ENCODE measurements at places on chromosomes 2 and 18.

GRCh38 chr2:102940684-102941083 is 178.9 kb downstream of the TMEM182 start:
- DNase-seq = no peak

GRCh38 chr18:25422230-25422629 is 70.3 kb upstream of the ZNF521 start:
- DNase-seq = no peak

GRCh38 chr2:28716265-28716865 is 35.3 kb upstream of the PPP1CB start:
- DNase-seq = no peak

- no peak for DNase-seq
Observed at GRCh38 chr2:29950481-29950880, 29.1 kb upstream of the ALK start.

DNA sequence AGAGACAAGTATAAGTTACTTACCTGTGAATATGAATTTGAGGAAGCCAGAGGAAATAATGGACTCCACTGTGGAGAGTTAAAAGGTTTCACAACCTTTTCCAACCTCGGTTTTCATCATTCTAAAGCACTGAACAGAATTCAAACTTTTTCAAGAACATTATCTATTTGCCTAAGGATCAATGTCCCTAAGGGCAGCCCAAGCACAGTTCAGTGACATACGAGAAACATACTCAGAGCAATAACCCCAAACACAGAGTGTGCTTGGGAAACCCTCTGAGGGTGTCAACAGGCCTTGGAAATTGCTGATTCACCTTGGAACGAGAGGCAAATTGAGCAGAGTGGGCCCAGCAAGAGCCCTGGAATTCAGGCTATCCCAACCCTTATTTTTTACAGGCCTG is at the start of gene ABCB11:
TSS of gene ABCB11 (minus strand) at position 123 of the 400 bp plus-strand sequence. CDS start 13,199 bp downstream, outside the sequence.
- no peak for DNase-seq

GRCh38 chr18:21115519-21116411 is 4.2 kb upstream of the ROCK1 start:
- DNase-seq = no peak

- no peak for DNase-seq
Observed at GRCh38 chr2:138018866-138019688, 54.8 kb downstream of the HNMT start.

DNA sequence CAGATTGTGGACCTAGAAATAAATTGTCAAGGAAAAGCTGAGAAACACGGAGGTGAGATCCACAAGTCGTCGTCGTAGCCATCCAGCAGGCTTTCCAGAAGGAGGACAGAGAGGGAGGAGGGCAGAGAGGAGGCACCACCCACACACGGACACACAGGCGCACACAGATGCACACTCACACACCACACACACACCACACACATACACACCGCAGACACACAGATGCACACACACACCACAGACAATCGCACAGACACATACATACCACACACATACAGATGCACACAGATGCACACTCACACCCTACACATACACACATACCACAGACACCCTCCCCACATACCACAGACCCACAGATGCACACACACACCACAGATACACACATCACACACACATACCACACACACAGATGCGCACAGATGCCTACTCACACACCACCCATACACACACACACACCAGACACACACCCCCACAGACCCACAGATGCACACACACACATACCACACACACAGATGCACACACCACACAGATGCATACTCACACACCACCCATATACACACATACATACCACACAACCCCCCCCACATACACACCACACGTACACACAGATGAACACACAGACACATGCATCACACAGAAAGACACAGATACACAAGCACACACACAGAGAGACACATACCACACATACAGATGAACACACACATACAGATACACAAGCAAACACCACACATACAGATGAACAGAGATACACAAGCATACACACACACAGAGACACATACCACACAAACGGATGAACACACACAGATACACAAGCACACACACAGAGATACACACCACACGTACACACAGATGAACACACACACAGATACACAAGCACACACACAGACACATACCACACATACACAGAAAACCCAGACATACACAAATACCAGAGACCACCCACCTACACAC is 12.7 kb upstream of the BOK start:
- DNase-seq = no peak

DNA sequence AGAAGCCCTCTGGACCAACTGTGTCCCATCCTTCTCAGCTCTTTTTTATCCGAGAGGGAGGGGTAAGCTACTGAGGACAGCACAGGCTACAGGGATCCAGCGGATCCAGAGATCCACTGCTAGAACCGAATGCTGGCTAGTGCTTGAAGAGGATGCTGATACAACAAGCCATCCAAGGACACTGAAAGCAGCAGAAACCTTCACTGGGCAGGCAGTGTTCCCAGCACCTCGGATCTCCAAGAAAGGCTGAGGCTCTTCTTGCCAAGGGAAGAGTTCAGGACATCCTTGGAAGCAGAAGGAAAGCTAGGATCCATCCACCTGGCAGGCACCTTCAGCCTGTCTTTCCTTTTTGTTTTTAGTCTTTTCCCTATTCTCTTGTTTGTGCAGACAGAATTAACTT is 13.2 kb upstream of the FHOD3 start:
- DNase-seq = no peak

DNA sequence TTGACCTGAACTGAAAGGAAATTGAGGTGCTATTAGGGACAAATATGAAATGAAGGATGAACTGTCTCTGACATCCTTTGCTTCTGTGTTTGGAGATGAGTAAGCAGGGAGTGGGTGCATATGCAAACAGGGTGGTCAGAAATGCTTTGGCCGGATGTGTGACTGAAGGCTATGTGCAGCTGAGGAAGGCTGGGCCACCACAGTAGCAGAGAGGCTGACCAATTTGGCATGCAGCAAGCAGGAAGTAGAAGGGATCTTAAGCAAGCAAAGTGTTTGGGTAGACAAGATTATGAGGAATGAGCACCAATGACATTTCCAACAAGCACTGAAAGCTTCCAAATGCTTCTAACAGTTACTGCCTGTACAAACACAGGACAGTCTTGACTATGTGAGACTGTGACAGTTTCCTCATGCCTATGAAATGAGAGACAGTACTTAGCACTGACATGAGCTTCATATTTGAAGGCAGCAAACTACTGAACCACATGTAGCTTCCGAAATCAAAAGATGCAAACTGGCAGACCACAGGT is 3.3 kb upstream of the ACTR3 start:
- no peak for DNase-seq

GRCh38 chr18:40937386-40937785 is 1017.6 kb upstream of the PIK3C3 start:
- DNase-seq = no peak

DNA sequence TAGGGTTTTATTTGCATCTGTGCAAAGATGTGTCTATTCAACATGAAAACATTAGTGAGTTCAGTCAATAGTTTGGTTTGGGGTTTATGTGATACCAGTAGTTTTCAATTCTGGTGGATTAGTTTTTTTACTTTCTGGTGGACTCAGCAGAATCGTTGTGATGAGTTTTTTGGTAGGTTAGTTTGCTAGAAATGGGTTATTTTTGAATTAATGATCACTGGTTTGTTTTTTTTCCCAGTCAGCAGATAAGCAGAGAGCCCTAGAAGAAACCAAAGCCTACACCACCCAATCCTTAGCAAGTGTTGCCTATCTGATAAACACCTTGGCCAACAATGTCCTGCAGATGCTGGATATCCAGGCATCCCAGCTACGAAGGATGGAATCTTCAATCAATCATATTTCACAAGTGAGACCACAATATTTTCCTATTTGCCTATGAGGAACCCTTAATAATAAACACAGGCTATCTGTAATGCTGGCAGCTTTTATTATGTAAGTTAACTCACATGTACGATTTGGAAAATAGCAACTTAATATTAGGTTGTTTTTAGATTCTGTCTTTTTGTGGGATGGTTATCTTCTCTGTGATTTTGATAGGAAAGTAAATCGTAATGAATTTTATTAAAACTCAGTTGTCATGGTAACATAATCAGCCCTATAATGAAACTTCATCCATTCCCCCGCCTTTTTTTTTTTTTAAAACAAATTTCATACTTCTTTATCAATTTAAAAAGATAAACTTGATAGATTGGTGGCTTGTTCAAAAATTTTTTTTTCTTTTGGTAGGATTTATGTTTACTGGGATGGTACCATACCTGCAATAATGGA is 38.7 kb downstream of the ABI2 start:
- DNase-seq = no peak

GRCh38 chr2:57407772-57408201 is 638.8 kb upstream of the VRK2 start:
- no peak for DNase-seq

DNA sequence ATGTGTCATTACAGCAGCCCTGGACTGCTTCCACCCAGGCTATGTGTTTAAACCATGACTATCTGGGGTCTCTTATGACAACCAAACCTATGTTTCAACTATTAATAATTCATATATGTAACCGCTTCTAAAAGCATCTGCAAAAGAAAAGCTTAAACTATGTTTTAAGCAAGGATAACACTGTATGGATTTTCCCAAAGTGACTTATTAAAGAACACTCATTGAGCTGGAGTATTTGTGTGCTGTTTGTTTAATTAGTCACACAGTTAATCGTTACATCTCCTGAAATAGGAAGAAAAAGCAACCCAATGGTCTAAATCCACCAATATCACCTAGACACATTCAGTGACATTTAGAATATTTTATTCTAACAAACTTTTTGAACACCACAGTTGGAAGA is 51.3 kb downstream of the TMEM163 start:
- no peak for DNase-seq

GRCh38 chr2:173770947-173771678 is 194.1 kb downstream of the SP3 start:
- DNase-seq = no peak

- no peak for DNase-seq
Observed at GRCh38 chr2:47089083-47089464, 66.0 kb downstream of the STPG4 start.

- no peak for DNase-seq
Observed at GRCh38 chr2:233240897-233241296, 10.6 kb upstream of the ATG16L1 start.

DNA sequence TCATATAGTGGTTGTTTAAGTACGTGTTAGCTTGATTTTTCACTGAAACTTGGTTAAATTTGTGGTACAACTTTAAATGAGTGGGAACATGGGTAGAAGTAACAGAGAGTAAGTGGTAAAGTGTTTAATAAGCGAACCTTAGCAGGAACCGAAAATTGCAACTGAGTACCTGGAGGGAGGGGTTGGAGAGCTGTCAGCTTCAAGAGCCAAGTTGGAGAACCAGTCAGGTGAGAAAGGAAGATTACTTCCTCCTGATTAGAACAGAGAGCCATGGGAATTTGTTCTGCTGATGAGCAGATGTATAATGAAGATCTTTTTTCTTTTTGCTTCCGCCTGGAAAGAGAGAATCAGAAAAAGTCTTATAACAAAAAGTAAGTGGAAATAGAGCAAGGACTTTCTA is 158.4 kb upstream of the CDH7 start:
- no peak for DNase-seq

GRCh38 chr2:173872714-173873113 is 92.5 kb downstream of the SP3 start:
- no peak for DNase-seq

DNA sequence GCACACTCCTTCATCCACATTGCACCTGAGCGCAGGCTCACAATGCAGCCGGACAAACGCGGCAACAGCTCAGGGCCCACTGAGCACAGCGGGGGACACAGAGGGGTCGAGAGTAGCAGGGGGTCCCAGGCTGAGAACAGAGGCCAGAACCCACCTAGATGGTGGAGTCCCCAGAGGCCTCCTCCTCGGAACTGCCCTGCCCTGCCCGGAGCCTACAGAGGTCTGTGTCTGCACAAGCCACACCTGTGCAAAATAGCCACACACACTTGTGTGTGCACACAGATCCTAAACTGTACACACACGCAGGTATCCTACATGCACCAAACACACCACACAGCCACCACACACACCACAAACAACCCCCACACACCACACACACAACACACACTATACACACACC is 72.8 kb downstream of the TMEM18 start:
- no peak for DNase-seq

DNA sequence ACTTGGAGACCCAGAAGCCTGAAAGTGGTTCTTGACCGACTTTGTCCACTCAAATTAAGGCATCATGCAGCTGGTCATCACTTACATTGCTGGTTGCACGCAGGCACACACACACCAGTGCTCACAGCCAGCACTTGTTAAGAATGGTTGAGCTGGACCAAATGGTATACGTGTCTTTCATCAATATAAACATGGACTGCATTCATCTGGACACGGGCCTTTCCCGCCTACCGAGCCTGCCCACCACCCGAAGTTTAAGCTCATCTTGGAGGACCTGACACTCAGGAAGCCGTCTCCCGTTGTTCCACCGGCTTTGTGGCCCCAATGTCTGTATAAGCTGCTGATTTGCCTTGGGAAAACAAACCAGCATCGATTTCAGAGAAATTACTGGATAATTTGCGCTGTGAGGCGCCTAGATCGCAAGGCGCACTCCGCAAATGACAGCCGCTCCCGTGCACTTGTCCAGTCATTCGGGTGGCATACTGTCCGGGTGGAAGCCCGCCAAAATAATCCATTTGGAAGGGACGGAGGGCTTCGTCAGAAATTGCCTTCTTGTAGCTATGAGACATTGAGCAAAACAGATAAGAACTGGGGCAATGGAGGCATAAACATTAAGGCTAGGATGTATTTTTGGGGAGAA is 40.1 kb upstream of the AKAIN1 start:
- DNase-seq = no peak

DNA sequence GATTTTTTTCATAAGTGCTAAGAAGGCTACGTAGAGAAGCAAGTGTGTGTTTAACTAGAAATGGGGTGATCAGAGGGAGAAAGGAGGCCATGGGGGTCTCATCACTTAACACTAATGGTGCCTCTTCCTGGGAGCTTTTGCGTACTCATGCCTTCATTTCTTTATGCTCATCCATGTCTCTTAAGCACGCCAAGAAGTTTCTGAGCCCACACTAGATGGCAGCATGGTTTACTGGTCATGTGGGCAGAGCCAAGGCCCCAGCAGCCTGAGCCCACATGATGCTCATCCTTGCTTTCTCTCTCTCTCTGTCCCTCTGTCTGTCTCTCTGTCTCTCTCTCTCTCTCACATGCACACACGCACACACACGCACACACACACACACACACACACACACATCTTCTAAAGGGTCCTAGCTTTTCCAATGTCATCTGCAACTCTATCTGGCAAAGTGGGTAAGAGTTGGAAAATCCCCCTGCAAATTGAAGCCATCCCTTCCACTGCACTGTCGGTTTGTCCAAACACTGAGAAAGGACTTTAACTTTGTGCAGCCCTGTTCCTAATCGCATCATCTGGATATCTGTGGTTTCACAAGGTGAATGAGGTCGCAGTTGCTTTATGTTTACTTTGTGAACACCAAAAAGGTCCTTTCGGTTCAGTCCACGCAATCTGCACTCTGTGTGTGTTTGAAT is 137.1 kb upstream of the CCDC68 start:
- no peak for DNase-seq
